Kidney epithelial cell (primary cell): ENCODE measurements at places on chromosomes 16 and 17. TPM values are rescaled to one million over a fixed set of nuclear protein-coding genes. Genes with fewer than 3 reads are reported as not detected.

DNA sequence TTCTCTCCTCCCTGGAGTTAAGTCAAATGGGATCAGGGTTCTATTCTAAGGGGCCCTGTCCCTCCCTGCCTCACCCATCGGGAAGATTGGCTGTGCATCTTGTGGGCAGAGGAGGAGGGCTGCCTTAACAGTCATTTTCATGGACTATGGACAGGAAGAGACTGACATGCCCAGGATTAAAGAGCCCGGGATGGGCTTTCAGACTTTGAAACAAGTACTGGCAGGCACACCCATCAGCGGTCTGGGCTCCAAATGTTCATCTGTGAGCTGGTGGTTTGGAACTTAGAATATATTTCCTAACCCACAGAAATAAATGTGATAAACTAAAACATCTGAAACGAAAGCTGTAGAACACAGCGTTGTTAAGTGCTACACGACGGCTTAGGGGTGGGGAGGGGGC is 6.5 kb downstream of the SLC6A4 start:
- no peak for DNase-seq

GRCh38 chr16:16124438-16124837 is 98.9 kb downstream of the ABCC6 start:
- DNase-seq = no peak

DNA sequence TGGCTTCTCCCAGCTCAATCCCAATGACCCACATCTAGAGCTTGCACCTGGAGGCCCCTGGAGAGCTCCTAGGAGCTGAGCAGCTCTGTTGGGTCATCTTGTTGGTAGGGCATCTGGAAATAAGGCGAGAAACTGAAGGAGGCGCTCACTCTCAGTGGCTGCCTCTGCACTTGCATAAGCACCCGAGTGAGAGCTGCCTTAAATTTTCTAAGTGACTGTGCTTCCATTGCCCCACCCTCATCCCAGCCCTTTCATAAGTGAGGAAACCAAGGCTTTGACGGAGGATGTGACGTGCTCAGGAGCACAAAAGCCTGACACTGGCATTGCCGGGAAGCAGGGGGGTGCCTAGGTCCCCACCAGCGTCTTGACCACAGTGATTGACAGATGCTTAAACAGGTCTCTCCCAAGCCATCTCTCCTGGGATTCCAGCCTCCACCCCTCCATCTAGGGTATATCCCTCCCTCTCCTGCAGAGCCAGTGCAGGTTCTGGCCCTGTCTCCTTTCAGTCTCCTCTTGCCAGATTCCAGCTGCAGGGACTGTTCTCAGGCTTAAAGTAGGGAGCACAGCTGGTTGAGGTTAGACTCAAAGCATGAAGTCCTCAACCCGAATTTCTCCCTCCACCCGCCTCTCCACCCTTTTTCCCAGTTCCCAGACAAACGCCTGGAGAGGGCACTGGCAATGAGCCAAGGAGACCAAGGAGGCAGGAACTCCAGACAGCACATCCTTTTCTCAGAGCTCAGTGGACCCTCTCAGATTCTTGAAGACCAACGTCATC is 113.7 kb downstream of the IRX5 start:
- DNase-seq = no peak

CMC2 gene
- total RNA-seq = 46.6 and 52.0 TPM in 2 replicates

IRX3 gene
- 3.2 and 4.1 TPM in 2 replicates for total RNA-seq
